ENCODE measurements at places on chromosomes 4 and X. TPM values are rescaled to one million over a fixed set of nuclear protein-coding genes. Genes with fewer than 3 reads are reported as not detected.

The RHOXF2B gene
- 0.10 TPM for total RNA-seq

The NUDT11 gene
- 11.9 TPM for total RNA-seq

The PRRG3 gene
- total RNA-seq: not detected

The DRD5 gene
- not detected for total RNA-seq

The FAM47A gene
- not detected for total RNA-seq

The DKK2 gene
- total RNA-seq: not detected

The FGF13 gene
- not detected for total RNA-seq

All from Panc1 (cell line).